Activated CD8-positive, alpha-beta memory T cell treated with anti-CD3 and anti-CD28 coated beads for 36 hours (primary cell): ENCODE measurements at places on chromosomes 13 and 19. TPM values are rescaled to one million over a fixed set of nuclear protein-coding genes. Genes with fewer than 3 reads are reported as not detected.

Gene ZNF546
- total RNA-seq = 4.4 TPM

Gene DIAPH3
- total RNA-seq = 19.0 TPM

Gene TGDS
- 23.2 TPM for total RNA-seq

Gene PTGER1
- total RNA-seq = 0.53 TPM

Gene COL5A3
- total RNA-seq = 0.63 TPM

Gene CEACAM3
- total RNA-seq = not detected

Gene KLK7
- total RNA-seq = not detected

Gene CNFN
- total RNA-seq = not detected

Gene ZNF491
- total RNA-seq = 0.89 TPM

Gene DACT3
- total RNA-seq = 1.8 TPM

Gene POU4F1
- 0.08 TPM for total RNA-seq

Gene S1PR2
- total RNA-seq = 14.1 TPM
